Stomach (tissue), 19 donors: ENCODE measurements at places on chromosomes 2 and 18. TPM values are rescaled to one million over a fixed set of nuclear protein-coding genes. Genes with fewer than 3 reads are reported as not detected.

C1QL2 gene
- total RNA-seq, result not detected

- no peaks in the 10 kb centered on the region for H3K27me3 ChIP-seq
- no peak overlapping the region for H3K27ac ChIP-seq
- H3K4me1 ChIP-seq, result no peaks in the 10 kb centered on the region
- DNase-seq, result no peak
- H3K4me3 ChIP-seq, result no peak overlapping the region
Observed at GRCh38 chr2:184677171-184677570, 78.8 kb downstream of the ZNF804A start.

- H3K27me3 ChIP-seq, result peaks cover 43% of the 10 kb centered on the region
- peak overlapping the region; percentile 60 for H3K4me3 ChIP-seq
- peaks cover 7% of the 10 kb centered on the region for H3K4me1 ChIP-seq
- no peaks in the 10 kb centered on the region for H3K36me3 ChIP-seq
Observed at GRCh38 chr2:100321179-100321865, 979 bp downstream of the LONRF2 start.

- no peaks in the 10 kb centered on the region for H3K4me1 ChIP-seq
- no peaks in the 10 kb centered on the region for H3K36me3 ChIP-seq
- no peak overlapping the region for H3K27ac ChIP-seq
- no peak overlapping the region for H3K4me3 ChIP-seq
Observed at GRCh38 chr2:215105607-215106354, 32.6 kb downstream of the ABCA12 start.

GRCh38 chr2:135647836-135648579 is 93.6 kb upstream of the UBXN4 start:
- peaks cover 58% of the 10 kb centered on the region for H3K36me3 ChIP-seq
- no peaks in the 10 kb centered on the region for H3K4me1 ChIP-seq
- no peak overlapping the region for H3K4me3 ChIP-seq
- DNase-seq, result no peak
- H3K27ac ChIP-seq, result no peak overlapping the region

DNA sequence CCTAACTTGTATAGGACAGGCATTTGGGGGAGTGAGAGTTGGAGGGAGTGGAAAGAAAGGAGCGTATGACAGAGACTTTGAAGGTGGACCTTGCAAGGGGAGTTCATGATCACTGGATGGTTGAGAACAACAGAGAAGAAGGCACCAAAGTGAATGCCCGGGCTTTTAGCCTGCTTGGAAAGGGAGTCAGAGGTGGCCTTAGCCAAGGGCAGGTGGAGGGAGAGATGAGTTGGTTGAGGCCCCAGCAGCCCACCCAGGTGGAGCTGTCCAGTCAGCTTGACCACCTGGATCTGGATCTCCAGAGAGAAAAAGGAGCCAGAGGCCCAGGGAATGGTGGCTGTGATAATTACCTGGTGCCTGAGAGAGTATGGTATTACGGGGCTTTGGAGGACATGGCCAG is 73.6 kb downstream of the COA5 start:
- H3K27ac ChIP-seq, result no peak overlapping the region
- peaks cover 50% of the 10 kb centered on the region for H3K36me3 ChIP-seq
- H3K4me3 ChIP-seq, result no peak overlapping the region
- H3K4me1 ChIP-seq, result no peaks in the 10 kb centered on the region
